Activated CD4-positive, alpha-beta memory T cell treated with anti-CD3 and anti-CD28 coated beads for 36 hours (primary cell): ENCODE measurements at places on chromosomes 11 and 22. TPM values are rescaled to one million over a fixed set of nuclear protein-coding genes. Genes with fewer than 3 reads are reported as not detected.

- peak; percentile 84 for DNase-seq
These were observed at the start of gene PATZ1 for GRCh38 chr22:31346255-31346732. Gene PATZ1 (minus strand): TSS chr22:31346346. CDS start chr22:31345602, 744 bp downstream.

DNA sequence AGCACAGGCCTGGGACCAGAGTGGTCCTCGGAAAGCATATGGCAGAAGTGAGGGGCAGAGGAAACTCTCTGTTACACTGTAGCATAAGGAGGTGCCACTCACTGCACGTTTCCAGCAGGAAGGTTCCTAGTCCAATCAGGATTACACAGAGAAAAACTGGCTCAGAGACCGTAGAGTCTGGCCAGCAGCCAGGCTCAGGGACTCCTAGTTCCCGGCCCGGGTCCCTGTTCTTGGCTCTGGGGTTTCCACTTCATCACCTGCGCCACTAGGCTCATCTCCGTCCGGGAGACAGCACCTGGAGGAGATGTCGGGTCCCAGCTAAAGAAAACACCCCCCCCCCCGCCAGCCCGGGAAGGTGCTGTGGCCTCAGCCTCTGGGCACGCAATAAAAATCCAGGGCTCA lies 1.1 kb downstream of the TTLL12 start:
- no peak for DNase-seq

The MYRF gene
- total RNA-seq: 1.4 TPM

DNA sequence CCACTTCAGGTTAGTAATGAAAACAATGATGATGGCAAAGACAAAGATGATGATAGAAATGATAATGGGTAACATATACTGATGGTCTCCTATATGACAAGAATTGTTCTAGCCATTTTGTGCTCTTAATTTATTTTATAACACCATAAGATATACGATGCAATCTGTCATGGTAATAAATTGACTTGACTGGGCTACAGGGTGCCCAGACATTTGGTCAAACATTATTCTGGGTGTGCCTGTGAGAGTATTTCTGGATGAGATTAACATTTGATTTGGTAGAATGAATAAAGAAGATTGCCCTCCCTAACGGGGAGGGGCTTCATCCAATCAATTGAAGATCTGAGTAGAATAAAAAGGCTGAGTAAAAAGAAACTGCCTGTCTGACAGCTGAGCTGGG lies 237.3 kb downstream of the LARGE1 start:
- DNase-seq: no peak

DNA sequence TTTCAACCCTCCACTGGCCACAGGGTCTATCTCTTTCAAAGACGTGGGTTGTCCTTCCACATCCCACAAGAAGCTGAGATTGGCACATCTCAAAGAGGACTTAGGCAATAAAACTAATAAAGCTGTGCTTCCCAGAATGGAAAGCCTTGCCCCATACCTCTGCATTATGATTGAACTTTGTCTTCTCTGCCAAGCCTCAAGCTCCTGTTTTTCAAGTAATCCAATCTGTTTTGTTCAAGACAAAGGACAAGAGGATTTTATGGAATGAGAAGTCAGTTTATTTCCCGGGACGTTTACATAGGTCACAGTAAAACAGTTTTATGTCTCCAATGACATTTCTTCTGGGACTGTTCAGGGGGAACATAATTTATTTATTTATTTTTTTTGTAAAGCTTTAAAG lies 108.4 kb downstream of the GALNT18 start:
- no peak for DNase-seq

The VWCE gene
- total RNA-seq: 1.1 TPM

GRCh38 chr11:65124480-65125196 lies 2.5 kb downstream of the MRPL49 start:
- no peak for DNase-seq

- DNase-seq: no peak
These were observed 539.2 kb downstream of the ETS1 start for GRCh38 chr11:128048121-128048520.

DNA sequence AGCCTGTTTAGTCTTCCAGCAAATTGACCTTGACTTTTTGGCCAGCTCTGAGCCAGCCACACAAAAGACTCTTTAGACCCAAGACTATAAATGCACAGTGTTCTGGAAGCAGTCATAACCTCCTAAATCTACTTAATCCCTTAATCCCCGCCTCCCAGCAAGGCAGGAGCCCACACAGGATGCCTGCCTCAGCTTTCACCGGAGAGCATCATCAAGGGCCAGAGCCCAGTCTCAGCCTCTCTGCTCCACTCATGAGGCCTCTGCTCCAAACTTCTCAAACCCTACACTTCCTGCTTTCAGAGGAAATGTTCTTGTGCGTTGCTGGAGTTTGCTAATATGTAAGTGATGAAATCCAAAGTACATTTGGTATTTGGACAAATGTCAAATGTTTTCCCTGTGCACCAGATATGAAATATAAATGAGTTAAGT lies 57.9 kb upstream of the FSHB start:
- no peak for DNase-seq

The RAB36 gene
- total RNA-seq: 0.46 TPM

The MRE11 gene
- total RNA-seq: 47.6 TPM

The TPCN2 gene
- 12.8 TPM for total RNA-seq

GRCh38 chr11:43874738-43875137 lies 5.9 kb upstream of the ALKBH3 start:
- DNase-seq: no peak

DNA sequence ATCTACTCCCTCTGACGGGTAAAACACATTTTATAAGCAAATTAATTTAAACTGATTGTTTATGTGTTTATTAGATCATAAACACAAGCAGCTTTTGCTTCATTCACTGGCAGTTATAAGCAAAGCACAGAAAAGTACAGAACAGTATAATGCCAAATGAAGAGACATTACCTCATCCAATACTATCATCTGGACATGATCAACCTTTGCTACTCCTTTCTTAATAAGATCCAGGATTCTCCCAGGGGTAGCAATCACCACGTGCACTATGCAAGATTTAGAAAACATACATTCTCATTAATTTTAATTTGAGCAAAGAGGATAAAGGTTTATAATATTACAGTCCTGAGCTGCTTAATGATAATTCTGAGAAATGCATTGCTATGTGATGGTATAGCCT lies 27.9 kb downstream of the DDX6 start:
- no peak for DNase-seq

GRCh38 chr11:21301981-21302380 lies 632.6 kb downstream of the NELL1 start:
- DNase-seq: no peak

DNA sequence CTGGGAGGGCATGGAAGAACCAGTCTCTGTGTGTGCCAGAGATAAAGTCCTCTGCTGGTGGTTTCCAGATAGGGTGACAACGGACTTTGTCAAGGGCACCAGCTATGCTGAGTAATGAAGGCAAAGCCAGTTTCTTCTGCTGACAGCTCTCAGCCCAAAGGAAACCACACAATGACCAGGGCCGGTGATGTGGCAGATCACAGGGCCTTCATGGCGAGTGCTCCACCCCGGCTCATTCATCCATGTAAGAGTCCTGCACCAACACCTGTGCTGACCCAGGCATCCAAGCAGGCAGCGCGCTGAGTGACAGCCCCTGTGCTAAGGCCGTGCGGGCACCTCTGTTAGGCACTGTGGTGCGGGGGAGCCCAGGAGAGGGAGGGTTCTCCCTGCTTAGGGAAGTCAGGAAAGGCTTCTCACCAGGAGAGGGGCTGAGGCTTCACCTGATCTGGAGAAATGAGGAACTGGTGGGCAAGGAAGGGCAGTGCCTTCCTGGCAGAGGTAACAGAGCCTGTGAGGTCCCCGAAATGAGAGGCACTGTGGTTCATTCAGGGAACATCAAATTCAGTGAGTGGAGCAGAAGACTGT lies 33.8 kb downstream of the TP53I11 start:
- DNase-seq: no peak

DNA sequence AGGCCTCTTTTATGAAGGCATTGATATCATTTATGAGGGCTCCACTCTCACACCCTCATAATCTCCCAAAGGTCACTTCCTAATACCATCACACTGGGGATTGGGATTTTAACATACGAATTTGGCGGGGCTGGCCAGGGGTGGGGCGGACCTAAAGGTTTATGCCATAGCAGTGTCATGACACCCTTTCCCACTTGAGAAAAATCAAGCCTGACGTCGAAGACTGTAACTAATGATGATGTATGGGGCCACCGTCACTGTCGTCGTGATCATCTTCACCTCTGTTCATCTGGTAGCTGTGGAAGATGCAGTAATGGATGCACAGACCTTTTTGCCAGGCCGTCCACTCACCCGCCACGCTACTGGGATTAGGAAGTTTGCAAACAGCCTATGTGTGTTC lies 912.1 kb downstream of the TBC1D22A start:
- no peak for DNase-seq

DNA sequence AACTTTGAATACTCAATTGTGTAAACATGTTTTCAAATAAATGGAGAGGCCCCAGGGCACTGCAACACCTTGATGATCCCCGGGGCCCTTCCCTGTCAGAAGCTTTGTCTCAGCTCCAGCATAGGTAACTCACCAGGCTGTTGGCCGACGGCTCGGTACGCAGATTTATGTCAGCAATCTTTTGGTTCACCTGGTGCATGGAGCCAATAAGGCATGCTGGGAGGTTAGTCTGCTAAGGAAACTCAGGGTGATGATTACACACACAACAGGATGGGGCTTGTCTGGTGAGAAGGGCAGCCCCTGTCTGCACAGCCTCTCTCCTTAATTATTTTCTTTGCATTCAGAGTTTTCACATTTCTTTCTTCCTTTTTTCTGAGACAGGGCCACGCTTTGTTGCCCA lies 10.8 kb downstream of the FAM227A start:
- no peak for DNase-seq

- DNase-seq: no peak
These were observed 21.5 kb upstream of the CYP2D6 start for GRCh38 chr22:42151924-42152635.

DNA sequence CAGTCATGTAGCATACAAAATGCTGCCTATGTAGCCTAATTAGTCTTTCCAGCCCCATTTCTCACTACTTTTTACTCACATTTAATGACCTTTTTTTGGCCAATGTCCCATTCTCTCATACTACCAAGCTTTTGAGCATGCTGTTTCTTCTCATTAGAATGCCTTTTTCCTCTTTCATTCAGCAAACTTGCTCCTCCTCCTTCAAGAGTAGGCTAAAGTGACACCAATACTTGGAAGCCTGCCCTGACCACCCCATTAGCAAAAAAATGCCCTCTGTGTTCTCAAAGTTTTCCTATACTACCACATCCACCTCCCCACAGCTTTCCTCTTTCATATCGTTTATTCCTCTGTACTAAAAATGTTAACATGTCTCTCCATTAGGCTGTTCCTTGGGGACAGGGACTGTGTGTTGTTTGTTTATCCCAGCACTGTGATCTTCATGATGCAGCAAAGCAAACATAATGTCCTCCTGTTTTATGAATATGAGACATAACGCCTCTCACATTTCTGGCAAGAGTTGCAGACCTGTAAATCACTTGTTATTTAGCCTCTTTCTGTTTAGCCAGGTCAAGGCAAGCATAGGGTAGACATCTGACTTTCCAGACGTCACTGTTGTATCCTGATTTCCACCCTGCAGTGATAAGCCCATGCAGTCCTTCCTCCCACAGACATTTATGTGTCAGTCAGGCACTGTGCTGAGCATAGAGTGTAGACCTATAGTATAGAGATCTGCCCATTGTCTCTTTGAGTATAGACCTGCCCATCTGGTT lies 62.0 kb upstream of the UCP3 start:
- DNase-seq: no peak

GRCh38 chr22:20117633-20118299 lies 740 bp upstream of the TRMT2A start:
- DNase-seq: peak; percentile 88

DNA sequence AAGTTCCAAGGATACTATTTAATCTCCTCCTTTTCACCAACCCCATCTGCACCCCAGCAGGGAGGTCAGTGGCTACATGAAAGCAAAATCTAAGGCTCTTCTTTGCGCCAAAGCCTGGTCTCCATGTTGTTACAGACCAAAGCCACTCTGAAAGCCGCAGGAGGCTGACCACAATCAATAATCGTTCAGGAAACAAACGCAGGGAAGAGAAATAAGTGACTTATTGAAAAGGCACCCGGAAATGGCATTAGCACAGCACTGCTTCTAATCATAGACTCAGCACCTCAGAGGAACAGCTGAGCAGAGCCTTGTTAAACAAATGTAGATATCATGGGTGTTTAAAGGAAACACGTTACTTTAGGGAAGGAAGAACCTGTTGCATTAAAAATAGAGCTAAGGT lies 183.9 kb downstream of the KIRREL3 start:
- DNase-seq: no peak

- peak; percentile 13 for DNase-seq
These were observed 25.9 kb upstream of the HTATIP2 start for GRCh38 chr11:20337526-20338154.

The GTSE1 gene
- total RNA-seq: 42.6 TPM

DNA sequence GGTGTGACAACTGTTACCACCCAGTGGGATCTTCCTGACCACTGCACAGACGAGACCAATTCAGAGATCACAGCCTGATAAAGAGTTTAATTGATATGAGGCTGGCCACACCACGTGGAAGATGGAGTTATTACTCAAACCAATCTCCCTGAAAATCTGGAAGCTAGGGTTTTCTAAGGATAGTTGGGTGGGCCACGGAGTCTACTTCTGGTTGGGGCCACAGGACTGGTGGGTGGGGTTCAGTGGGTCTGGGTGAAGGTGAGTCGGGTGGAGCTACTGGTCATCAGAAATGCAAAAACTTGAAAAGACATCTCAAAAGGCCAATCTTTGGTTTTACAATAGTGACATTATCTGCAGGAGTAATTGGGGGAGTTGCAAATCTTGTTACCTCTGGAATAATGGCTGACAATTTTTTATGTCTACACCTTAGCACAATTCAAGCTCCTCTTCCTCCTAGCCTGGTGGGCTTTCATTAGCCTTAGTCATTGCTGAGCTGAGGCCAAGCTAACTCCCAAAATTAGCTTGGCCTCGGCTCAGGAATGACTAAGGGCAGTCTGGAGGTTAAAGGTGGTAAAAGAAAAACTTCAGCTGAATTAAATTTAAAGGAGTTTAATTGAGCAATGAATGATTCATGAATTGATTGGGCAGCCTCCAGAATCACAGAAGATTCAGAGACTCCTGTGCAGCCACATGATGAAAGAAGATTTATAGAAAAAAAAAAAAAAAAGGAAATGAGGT lies 13.1 kb downstream of the C11orf96 start:
- no peak for DNase-seq

The GTF2H1 gene
- total RNA-seq: 39.5 TPM

DNA sequence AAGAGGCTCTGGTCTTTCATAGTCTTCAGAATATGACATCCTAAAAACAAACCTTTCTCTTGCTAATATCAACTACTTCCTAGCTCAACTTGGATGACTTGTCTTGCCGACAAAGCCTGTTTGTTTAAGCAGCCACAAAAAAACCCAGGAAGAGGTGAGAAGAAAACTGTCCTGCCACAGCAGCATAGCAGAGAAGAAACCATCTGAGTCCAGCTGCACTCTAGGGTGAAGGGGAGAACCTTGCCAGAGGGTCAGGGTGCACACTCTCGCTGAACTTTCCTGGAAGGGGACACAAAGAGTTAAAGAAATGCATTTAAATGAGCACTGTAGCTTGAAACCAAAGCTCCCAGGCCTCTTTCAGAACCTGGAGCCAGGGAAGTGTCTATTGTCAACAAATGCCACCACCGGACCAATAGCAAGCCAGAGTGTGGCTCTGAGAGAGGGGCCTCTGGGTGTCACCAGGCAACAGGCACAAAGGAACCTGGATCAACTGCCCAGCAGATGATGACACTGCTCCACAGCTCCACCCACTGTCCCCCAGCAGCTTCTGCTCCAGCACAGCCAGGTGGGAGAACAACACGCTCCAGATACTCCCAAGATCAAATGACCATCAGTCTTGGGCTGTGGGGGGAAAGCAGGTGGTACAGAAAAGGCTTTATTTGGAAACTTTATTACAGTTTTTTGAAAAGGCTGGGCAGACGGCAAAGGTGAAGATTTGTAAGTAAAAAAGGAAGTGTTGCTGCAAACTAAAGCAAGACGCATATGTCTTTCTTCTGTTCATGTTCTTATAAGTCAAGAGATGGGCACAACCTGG lies 105.7 kb downstream of the RASSF10 start:
- peak; percentile 13 for DNase-seq
